Fibroblast of upper back skin (primary cell): ENCODE measurements at places on chromosomes 2 and 18.

GRCh38 chr18:75216212-75216910 is 5.8 kb downstream of the TSHZ1 start:
- no peak for DNase-seq

DNA sequence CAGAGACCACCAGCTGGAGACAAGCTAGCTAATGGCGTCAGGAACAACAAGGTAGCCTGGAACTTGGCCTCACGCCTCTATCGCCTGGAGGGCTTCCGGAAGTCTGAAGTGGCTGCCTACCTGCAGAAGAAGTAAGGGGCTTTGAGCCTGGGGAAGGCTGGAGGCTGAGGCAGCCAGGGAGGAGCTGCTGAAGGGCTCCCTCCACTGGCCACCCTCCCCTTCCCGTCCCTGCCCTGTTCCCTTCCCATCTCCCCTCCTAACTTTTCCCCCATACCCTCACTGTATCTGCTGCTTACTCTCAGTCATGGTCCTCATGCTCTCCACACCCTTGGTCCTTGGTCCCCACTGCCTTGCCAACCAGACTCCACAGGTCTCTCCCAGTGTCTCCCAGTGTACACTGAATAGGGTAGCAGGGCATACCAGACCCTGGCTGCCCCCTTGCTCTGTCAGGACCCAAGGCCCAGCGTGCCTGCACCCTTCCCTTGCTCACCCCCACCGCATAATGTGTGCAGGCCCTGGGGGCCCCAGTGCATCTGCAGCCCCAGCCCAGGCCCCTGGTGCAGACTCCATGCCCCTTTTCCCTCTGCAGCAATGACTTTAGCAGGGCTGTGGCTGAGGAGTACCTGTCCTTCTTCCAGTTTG is 18.8 kb downstream of the PSD4 start:
- no peak for DNase-seq

- no peak for DNase-seq
Observed at GRCh38 chr2:105537466-105537865, 138.6 kb upstream of the FHL2 start.

DNA sequence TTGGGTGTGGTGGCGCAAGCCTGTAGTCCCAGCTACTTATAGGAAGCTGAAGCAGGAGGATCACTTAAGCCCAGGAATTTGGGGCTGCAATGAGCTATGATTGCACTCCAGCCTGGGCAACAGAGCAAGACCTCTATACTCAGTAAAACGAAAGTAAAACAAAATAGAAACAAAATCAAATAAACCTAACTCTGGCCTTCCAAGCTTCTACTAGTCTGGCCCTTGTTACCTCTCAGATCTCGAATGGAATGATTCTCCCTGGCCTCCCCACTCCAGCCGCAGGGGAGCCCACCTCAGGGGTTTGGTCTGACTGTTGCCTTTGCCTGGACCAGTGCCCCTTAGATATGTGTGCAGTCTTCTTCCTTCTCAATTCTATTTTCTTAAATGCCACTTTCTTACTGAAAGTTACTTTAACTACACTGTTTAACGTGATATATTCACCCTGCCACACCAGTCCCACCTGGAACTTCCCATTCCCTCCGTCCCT is 160.0 kb upstream of the GCFC2 start:
- no peak for DNase-seq
